ENCODE measurements at places on chromosomes 3 and 15.

- DNase-seq: no peak
Observed at GRCh38 chr15:31495281-31495680, 168.6 kb downstream of the KLF13 start.

DNA sequence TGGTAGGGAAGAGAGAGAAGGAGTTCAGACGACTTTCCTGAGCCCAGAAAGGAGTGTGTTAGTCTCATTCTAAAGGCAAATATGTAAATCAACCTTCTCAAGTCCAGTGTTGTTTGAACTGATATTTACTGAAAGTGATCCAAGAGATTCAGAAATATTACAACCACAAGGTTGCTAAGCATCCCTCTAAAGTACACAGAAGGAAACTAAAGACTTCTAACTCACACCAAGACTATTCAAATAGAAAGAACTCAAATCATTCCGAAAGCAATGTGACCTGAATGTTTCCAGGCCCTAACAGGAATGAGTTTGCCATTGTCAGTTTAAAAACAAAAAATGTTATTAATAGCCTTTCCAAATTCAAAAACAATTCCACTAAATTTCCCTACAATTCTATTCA lies 56.9 kb upstream of the VGLL3 start:
- DNase-seq: no peak

DNA sequence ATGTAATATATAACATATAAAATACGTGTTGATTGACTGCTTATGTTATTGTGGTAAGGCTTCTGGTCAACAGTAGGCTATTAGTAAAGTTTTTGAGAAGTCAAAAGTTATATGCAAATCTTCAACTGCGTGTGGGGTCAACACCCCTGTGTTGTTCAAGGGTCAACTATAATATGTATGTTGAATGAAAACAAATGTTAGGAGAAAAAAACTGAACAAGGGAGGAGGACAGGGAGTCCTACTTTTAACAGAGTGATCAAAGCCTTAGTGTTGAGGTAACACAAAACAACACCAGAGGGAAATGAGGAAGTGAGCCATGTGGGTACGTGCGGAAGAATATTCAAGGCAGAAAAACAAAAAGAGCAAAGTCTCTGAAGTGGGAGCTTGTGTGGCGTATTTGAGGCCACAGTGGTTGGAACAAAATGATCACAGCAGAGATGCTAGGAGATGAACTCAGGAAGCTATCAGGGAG lies 62.5 kb downstream of the SFMBT1 start:
- DNase-seq: no peak

GRCh38 chr15:66089049-66089448 lies 164.5 kb downstream of the MEGF11 start:
- DNase-seq: no peak

GRCh38 chr15:91265416-91265940 lies 165.4 kb downstream of the SV2B start:
- no peak for DNase-seq

DNA sequence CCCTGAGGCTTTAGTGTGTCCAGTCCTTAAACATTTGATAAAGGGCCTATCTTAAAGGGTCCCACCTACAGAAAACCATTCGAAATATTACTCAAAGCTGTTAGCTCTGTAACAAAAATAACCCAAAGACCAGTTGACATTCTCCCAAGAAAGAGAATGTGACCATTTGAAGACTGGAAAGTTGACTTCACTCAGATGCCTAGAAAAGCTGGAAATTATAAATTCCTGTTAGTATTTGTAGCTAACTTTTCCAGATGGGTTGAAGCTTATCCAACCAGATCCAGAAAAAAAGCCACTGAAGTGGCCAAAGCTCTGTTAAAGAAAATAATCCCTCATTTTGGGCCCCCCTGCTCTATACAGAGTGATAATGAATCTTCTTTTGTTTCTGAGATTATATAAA lies 408.4 kb downstream of the PLOD2 start:
- no peak for DNase-seq
